ENCODE measurements at places on chromosomes 7 and 10.
A peak's percentile ranks its signal among the peaks of the same experiment; 100 is the strongest.

- peak; percentile 18 for DNase-seq
Measured at GRCh38 chr10:470339-471003, 219.0 kb downstream of the DIP2C start.

DNA sequence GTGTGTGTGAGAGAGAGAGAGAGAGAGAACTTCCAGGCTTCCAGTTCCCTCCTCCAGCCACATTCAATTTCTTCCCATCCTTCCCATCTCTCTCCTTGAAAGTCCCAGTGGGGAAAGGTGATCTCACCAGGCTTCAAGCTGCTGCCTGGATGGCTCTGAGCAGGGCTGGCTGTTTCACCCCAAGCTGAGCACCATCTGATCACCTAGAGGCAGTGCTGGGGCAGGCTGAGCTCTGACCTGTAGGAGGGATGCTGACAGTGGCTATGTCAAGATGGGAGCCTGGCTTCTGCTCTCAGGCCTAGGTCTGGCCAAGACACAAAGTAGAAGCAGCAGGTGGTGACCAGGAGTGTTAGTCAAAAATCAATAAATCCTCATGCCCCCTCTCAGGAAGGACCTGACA, 370.8 kb downstream of the PLXNA4 start:
- no peak for DNase-seq

GRCh38 chr7:46776790-46777189, 805.1 kb downstream of the TNS3 start:
- no peak for DNase-seq

DNA sequence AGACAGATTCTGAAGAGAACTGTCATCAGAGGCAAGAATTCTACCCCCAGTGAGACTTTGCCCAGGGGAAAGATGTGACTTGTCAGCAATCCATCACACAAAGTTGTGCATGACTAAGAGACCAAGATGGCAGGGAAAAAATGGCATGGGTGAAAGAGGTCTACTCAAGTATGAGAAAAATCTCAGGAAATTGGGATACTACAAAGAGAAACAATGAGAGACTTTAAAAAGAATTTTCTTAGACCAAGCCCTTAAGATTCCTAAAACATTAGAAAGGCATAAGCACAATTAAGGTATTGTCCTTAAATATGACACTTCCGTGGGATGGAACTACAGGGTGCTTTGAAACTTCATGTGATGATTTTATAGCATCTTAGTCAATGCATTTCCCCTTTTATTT, 45.6 kb upstream of the PDE1C start:
- DNase-seq: no peak

DNA sequence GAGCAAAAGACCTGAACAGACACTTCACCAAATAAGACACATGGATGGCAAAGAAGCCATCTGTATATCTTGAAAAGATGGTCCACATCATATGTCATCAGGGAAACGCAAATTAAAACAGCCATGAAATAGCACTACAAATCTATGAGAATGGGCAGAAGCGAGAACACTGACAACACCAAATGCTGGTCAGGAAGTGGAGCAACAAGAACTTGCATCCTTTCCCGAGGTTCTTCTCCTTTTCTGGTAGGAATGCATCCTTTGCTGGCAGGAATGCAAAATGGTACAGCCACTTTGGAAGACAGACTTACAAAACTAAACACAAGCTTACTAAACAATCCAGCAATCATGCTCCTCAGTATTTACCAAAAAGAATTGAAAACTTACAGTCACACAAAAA, 60.0 kb downstream of the PIK3AP1 start:
- no peak for DNase-seq

DNA sequence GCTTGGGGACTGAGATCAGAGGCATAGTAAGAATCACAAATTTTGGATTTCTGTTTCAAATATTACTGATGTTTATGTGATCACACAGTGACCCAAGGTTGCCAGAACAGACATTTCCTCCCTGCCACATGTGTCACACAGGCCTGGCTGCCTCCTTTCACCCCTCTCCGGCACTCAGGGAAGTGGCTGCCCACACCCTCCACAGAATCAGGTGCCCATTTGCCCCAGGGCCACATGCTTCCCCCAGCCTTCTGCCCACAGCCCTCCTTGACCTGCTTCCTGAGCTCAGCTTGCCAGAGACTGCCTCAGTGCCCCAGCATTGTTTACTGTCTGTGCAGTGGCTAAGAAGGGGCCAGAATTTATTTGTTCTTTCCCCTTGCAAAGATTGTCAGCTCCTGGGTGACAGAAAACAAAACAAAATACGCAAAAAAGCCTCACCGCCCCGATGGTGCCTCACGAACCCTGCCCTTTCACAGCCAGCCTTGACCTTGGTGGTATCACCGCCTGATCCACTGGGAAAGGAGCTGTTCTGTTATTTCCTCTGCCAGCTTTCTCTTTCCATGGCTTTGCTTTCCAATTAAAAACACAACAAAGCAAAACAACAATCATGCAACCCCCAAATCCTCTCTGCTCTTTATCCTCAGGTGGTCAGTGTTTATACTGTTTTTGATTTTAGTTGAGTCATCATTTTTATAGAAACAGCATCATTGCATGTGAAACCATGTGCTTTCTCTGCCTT, 52.8 kb downstream of the CHN2 start:
- DNase-seq: no peak

DNA sequence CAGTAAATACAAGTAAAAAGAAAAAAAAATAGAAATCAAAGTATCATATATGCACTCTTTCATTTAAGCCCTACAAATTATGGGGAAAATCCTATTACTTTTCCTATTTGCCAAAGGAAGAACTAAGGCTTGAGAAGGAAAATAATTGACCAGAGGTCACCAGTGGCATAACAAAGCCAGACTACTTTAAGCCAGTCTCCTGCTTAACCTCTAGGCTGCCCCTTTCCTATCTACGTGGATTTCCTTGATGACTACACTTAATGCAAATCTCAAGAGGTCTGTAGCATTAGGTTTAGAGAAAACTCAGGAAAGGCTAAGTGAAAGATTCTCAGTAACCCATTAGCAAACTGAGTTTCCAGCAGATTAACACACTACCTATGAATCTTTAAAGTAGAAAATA, 49.8 kb downstream of the TPK1 start:
- DNase-seq: no peak

DNA sequence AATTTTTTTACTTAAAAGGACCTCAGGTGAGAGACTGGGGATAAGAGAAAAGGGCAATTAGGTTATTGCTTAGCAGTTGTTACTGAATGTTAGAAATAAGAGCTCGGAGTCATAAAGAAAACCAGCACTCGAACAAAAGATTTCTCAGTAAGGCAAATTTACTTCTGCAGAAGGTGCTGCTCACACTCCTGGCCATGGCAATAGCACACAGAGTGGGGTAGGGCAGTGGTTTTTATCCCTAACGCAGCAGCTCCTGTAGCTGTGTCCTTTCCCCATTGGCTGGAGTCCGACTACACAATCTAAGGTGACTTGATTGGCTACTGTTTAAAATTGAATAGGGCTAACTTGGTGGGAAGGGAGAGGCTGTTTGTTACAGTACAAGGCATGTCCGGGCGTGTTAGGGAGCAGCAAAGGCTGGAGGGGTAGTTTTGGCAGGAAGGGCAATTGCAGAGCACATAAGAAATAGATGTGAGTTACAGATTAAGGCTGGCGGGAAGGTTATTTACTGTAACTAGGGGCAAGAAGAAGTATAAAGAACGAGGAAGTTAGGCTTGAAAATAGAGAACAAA, 112.1 kb downstream of the AKR1D1 start:
- peak; percentile 38 for DNase-seq

GRCh38 chr10:49647985-49648795, 31.3 kb upstream of the C10orf53 start:
- DNase-seq: peak; percentile 21

- DNase-seq: no peak
Measured at GRCh38 chr7:121689749-121690148, 183.2 kb upstream of the PTPRZ1 start.

DNA sequence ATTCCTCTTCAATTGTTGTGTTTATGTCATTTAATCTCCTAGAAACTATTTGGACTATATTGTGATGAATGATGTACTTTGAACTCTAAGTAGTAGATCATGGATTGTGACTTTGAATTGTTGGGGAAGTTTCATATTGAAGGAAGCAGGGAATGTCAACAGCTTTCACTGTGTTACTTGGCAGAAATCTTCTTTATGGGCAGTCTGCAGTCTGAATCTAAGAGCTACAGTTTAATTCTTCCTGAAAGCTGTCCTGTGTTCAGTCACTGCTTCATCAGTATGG, 91.6 kb downstream of the PPP1R9A start:
- no peak for DNase-seq

DNA sequence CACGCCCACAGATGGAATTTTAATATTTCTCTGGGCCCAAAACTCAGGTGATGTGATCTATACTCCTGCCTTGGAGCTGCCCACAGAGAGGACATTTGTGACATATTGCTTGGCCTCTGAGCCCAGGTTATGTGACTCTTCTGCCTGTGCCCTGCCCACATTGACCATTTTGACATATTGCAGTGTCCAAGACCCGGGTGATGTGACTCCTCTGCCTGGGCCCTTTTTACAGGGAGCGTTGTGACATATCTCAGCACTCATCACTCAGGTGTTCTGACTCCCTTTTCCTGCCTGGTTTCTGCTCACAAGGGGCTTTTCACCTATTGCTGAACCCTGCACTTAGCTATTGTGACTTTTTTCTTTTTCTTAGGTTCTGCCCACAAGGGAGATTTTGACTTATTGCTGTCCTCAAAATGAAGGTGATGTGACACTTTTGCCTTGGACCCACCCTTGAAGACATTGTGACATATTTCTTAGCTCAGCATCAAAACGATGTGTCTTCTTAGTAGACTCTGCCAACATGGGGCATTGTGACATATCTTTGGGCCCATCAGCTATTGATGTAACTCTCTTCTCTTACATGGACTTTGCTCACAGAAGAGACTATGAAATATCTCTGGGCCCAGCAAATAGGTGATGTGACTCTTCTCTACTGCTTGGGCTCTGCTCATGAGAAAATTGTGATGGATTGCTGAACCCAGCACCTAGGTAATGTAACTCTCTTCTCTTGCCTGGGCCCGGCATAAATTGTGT, 11.0 kb upstream of the ZNF107 start:
- no peak for DNase-seq

DNA sequence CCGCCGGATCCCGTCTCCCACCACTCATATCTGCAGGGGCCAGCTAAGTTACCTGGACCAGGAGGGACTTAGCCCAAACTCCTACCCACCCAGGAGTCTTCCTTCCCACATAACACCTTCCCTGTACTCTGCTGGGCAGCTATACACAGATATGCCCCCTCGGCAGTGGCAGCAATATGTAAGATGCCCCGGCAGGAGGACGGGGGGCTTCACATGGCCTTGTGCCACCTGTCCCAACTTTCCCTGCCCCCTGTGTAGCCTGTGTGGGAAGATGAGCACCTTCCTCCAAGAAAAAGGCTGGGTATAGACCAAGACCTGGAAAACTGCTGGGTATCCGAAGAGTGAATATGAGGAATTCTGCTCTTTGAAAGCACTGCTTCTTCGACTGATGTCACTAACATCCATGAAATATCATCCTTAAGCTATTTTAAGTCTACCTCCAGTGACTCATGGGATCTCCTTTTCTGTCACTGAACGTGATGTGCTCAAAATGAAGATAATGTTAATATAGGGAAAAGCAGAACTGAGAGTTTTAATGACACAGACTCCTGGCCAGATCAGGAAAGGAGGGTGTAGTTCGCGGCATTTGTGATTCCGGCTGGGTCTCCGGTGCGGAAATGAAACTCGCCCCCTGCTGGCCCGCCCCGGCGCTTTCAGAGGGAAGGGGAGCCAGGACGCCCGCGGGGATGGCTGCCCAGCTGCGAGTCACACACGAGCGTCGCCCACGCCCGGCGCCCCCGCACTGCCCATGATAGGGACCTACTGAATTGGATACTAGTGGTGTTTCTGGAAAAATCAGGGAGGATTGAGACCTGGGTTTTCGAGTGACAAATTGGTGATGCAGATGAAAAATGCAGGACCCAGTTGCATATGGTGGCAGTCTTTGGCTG, 256.9 kb upstream of the NFE2L3 start:
- peak; percentile 70 for DNase-seq

DNA sequence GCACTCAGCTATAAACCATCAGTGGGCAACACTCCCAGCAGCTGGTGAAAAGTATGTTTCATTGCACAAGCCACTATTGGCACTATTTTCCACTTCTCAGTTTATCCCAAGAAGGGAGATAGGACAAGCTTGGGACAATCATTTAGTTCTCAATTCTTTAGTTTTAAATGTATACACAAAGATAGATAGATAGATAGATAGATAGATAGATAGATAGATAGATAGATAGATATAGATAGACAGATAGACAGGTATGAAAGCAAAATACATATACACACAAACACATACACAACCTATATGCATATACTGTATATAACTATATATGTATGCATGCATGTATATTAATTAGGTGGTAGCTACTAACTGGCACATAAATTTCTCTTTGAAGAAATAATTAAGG, 411.6 kb upstream of the KCND2 start:
- DNase-seq: no peak

DNA sequence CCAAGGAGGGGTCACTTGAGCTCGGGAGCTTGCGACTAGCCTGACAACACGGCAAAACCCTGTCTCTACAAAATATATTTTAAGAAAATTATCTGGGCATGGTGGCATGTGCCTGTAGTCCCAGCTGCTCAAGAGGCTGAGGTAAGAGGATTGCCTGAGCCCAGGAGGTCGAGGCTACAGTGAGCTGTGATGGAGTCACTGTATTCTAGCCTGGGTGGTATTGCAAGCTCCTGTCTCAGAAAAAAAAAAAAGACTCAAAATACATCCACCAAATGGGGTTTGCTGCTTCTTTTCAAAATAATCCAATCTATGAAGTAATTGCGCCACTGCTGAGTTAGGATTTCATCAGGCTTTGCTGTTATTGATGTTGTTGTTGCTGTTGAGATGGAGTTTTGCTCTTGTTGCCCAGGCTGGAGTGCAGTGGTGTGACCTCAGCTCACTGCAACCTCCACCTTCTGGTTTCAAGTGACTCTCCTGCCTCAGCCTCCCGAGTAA, 11.1 kb upstream of the VIM start:
- no peak for DNase-seq

DNA sequence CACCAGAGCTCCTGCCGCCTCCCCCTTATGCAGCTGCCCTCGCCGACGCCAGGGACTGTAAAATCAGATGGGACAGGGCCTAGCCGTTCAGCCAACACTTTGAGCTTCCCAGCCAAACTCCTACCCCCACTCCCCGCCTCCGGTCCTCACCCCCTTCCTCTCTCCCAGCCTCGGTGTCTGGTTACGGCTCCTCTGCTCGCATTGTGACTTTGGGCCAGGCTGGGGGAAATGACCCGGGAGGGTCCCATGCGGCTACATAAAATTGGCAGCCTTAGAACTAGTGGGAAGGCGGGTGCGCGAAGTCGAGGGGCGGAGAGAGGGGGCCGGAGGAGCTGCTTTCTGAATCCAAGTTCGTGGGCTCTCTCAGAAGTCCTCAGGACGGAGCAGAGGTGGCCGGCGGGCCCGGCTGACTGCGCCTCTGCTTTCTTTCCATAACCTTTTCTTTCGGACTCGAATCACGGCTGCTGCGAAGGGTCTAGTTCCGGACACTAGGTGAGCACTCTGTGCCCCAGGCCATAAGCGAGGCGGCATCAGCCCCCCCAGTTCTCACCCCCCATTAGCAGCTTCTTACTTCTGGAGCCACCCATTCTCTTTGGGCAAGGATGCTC, at the start of gene KAZALD1:
Gene KAZALD1, plus strand, starts transcription at position 366 of the 608 bp plus-strand sequence. CDS start 604 bp downstream, outside the sequence.
- DNase-seq: peak; percentile 79

DNA sequence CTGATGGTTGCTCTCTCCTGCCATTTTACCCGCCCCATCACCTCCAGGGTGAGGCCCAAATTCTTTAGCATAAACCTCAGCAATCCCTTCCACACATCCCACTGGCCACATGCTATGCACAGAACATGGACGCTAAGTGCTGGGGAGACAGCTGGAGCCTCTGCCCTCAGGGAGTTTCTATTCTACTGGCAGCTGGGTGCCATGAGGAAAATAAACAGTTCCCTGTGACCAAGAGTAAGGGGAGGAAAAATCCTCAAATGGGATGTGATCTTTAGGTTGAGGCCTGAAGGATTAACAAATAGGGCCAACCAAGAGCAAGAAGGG, 1.2 kb downstream of the PARP12 start:
- DNase-seq: no peak

Measured in H9 (cell line).